ENCODE measurements at places on chromosomes 12 and 14.
A peak's percentile ranks its signal among the peaks of the same experiment; 100 is the strongest.

DNA sequence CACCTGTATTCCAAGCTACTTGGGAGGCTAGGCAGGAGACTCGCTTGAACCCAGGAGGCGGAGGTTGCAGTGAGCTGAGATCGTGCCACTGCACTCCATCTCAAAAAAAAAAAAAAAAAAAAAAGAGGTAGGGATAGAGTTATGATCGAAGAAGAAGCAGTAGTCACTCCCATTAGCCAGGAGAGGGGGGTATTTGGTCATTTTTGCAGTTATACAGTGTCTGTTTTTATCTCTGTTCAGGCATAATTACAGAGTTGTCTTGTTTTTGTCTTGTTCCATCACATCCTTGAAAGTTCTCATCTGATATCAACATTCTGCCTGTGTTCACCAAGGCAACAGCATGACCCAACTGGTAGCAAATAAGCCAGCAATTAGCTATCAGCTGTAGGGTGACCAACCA is 98.5 kb upstream of the TMPO start:
- no peak for DNase-seq

GRCh38 chr12:14307004-14307403 is 58.5 kb upstream of the ATF7IP start:
- DNase-seq: no peak

DNA sequence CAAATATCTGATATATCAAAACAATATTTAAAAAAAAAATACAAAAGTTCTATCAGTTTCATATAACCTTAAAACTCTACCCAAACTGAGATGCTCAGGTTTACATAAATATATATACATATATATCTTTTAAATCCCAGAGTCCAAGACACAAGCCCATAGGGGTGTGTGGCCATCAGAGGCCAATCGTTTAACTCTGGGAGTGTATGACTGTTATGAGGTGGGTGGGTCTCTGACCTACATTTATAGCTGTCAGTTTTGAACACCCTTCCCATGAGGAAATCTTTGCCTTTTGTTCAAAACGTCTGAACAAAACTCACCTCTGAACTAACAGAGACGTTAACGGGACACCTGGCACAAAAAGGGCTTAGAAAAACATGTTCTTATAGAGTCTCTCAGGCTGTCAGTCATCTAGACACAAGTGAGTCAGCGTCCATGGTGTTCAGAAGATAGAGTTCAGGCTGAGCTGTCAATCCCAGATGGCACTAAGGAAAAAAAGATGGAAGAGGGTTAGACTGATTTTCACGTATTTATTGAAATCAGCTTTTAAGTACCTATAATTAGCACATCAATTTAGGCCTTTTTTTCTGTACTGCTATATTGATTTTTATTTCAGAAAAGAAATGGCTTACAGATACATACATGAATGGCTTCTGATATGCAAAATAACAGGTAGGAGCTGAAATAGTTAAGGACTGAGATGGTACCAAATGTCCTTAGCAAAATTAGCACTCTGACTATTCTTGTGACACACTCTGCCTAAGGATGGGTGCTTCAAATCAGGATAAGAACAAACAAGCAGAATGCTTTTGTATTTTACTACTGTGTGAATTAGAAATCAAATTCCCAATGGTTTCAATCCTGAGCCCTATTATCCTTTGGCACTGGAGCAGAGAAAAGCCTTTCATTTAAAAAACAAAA is 29.2 kb downstream of the HIGD1C start:
- no peak for DNase-seq

GRCh38 chr14:76420827-76421226 is 44.9 kb downstream of the ESRRB start:
- no peak for DNase-seq

DNA sequence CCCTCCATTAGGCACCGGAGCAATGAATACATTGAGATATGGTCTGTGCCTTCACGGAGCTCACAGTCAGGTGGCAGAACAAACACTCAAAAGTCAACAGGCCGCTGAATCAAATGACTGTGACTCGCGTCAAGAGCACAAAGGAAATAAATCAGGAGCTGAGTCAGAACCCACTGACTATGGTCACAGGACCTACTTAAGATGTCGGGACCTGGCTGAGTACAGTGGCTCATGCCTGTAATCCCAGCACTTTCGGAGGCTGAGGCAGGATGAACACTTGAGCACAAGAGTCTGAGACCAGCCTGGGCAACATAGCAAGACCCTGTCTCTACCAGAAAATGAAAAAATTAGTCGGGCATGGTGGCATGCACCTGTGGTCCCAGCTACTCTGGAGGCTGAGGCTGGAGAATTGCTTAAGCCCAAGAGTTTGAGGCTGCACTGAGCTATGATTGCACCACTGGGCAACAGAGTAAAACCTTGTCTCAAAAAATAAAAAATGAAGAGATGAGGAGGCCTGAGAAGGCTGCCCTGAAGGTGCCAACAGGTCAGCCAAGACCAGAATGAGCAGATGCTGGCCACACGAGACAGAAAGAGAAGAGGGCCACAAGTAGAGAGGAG is 19.9 kb downstream of the TMEM233 start:
- DNase-seq: no peak

DNA sequence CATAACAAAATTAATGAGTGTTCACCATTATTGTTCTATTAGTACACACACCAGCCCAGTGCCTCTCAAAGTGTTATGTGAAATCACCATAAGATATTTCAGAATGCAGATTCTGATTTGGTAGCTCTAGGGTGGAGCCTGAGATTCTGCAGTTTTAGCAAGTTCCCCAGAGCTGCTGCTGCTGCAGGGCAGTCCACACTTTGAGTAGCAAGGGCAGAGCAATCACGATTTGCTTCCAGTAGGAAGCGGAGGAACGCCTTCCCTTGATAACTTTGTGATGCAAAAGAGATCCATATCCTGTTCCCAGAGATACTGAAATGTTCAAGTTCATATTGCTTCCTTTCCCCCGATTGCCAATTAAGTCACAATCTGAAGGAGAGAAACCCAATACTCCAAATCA is 57.9 kb downstream of the SLC17A8 start:
- DNase-seq: no peak

GRCh38 chr14:92382677-92383076 is 59.7 kb downstream of the SLC24A4 start:
- DNase-seq: no peak

DNA sequence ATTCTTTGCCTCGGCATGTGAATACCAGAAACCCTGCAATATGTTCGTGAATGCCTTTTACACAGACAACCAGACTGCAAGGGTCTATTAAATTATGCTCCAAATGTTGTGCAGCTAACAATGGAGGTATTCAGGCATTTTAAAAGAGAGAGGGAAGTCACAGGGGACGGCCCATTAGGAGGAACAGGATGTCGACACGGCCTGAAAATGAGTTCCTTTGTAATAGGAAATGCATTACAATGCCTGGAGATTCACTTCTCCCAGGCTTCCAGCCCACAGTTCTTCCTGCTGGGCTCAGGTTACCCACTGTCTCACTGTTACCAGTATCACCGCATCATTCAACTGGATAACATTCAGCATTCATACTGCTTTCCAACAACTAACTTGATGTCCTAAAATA is 2.5 kb downstream of the DUSP6 start:
- no peak for DNase-seq

GRCh38 chr12:75660107-75660530 is 148.7 kb upstream of the KRR1 start:
- no peak for DNase-seq

DNA sequence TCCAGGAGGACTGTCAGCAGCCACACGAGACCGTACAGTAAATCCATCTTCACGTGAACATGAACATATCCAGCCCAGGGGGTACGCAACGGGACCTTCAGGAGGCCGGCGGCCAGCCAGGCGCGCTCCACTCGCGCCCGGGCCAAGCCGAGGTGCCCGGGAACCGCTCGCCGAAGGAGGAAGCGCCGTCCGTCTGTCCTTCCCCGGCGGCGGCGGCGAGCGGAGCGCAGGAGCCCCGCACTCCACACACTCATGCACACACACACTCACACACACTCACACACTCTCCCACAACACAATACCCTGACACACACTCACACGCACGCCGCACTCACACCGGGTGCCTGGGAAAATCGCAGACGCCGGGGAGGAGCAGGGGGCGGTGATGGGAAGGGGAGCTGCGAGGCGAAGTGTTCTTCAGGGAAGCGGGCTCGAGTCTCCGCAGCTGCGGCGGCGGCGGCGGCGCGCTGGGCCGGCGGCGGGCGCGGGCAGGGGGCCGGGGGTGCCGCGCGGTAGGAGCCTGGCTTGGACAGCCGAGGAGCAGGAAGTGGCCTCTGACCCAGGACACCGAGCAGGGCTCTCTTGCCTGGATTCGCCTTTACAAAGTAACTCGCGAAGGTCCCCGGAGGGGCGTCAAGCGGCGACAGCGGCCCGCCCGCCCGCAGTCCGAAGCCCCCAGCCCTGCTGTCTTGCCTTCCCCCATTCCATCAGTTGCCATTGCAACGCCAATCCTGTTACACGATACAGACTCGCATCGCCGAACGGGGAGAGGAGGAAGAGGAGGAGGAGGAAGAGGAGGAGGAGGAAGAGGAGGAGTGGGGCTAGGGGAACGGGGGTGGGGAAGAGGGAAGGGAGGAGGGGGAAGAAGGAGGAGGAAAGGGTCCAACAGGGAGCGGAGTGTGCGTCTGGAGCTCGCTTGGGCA is 601 bp downstream of the MDGA2 start:
- no peak for DNase-seq

- no peak for DNase-seq
Observed at GRCh38 chr12:22598763-22599161, 26.2 kb upstream of the ETNK1 start.

DNA sequence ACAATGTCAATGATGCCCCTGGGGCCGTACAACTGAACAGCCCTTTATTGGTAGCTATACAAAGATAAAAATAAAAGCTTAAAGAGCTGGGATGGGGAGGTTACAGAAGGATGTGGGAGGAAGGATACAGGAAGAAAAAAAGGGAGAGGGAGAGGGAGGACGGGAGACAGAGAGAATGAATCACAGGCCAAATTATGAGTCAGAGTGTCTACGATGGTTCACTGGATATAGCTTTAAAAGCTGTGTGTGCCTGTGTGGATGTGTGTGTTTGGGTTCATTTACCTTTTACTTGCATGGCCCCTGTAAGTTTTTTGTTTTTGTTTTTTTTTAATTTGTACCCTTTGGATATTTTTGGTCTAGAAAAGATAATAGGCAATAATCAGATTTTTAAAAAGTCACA is 111.9 kb downstream of the CCDC60 start:
- DNase-seq: no peak

DNA sequence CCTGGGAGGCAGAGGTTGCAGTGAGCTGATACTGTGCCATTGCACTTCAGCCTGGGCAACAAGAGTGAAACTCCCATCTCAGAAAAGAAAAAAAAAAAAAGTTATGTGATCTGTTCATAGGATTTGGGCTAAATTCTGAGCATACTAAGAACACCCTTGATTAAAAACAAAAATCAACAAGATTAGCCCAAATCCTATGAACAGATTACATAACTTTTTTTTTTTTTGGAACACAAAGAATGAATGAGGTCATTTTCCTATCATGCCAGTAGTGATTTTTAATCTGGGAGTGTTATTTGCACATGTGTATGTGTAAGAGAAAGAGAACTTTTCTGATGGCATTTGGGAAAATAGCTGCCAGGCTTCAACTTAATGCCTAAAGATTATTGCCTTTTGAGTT is 208.7 kb downstream of the ERC1 start:
- DNase-seq: no peak

DNA sequence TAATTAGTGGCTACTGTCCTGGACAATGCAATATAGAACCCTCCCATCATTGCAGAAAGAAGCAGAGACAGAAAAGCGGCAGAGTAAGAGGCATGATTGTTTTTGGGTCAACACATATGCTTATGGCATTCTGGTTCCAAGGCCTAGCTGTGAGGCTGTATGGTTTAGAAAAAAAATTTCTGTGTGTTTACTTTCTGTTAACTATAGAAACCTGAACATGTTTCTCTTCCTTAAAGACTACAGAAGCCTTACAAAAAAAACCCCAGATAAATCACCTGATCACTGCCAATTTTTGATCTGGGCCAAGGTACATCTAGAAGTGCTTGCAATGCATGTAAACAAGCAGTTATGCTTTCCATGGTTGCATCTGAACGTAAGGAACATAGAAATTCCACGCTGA is 100.0 kb upstream of the HECTD1 start:
- no peak for DNase-seq

GRCh38 chr12:78917513-78917912 is 52.9 kb downstream of the SYT1 start:
- no peak for DNase-seq

- DNase-seq: no peak
Observed at GRCh38 chr12:94990222-94990621, 13.3 kb downstream of the NDUFA12 start.

DNA sequence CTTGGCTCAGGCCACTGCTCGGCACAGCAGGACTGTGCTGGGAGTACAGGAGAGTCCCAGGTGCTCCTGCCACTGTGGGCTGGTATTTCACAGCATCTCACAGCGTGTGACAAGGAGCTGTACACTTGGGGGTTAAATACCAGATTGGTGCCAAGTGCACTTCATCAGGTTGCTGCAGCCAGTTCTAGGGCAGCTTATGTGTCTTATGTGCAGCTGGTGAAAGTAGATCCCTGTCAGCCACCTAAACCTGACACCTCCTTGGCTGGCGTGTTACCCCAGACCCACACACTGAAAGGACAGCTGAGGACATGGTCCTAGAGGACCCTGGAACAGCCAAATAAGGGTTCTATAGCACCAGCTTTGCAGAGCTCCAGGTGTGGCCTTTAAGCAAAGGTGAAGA is 18.9 kb downstream of the PLEKHH1 start:
- DNase-seq: no peak

GRCh38 chr12:64665514-64665913 is 55.2 kb downstream of the RASSF3 start:
- peak; percentile 48 for DNase-seq

- DNase-seq: no peak
Observed at GRCh38 chr14:76827696-76828296, 1.6 kb downstream of the LRRC74A start.

DNA sequence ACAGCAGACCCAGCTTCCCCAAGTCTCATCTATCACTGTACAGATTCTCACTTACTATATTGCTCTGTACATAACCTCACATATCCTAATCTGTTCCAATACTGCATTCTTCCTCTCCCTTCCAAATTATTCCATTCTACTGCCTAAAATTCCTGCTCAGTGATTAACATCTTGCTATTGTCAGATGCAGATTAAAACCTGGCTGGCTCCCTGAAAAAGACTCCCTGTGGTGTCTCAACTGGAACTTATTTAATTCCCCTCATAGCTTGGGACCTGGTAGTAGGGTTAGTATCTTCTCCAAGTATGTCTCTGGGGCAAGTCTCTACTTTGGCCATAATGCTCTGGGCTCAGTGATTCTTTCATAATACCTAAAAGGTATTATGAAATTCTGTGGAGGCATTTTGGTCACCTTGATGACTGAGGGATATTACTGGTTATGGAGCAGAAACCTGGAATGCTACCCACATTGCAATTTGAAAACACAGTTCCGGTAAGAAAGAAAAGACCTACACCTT is 55.8 kb downstream of the PAWR start:
- no peak for DNase-seq

GRCh38 chr12:79874665-79875064 is 60.2 kb downstream of the PPP1R12A start:
- DNase-seq: no peak

DNA sequence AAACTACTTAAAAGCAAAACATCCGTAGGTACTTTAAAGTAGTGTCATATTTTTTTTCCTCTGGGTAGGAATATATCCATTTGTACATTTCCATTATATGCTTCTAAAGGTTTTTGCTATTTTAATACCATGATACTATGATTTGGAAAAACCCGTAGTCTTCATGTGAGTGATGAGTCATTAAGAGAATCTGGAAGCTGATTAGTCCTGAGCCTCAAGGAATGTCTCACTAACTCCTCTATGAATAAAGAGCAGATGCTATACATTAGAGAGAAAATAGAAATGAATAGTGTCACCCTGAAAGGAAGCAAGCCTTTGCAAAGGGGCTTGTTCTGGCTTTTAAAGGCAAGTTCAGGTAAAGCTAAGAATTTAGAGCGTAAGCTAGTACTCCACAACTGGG is 432.1 kb downstream of the CCDC91 start:
- DNase-seq: no peak

Measured in CD8-positive, alpha-beta T cell (primary cell).